ENCODE measurements at places on chromosomes 2 and 18.

GRCh38 chr2:118614841-118615271 is 232.6 kb downstream of the EN1 start:
- no peak for DNase-seq

DNA sequence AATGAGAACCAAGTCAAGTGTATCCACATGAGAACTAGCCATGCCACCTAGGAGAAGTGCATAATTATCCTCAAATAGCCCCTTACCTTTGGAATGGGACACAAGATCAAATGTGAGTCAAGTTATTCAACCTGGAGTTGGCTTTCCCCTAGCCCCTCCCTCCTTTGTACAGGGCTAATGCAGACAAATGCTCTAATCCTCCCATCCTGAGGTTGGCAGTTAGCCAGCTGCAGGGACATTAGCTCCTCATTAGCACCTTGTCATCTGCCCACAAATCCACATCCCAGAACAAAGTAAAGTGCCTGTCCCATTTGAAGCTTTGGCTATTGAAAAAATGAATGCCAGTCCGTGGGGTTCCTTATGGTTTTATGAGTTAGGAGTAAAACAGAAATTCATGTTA is 294.1 kb upstream of the FANCL start:
- DNase-seq, result no peak

DNA sequence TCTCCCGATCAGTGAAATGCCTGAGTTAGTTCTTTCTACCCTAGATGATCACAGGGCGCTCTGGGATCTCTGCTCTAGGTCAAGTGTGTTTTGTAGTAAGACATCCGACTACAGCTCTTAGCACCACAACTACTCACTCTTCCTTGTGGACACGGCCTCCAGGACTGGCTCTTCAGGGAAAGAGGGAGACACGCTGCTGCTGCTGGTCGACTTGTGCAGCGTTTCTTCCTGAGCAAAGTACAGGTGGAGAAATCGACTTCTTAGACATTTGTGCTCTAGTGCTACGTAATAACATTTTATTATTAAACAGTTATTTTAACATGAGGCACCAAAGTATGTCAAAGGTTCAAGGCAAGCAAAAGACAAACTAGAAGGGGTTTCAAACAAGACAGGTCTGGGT is 57.0 kb downstream of the PRELID3A start:
- no peak for DNase-seq

- no peak for DNase-seq
Observed at GRCh38 chr2:168560817-168561499, 104.9 kb downstream of the CERS6 start.

- no peak for DNase-seq
Observed at GRCh38 chr2:239465017-239466001, 64.5 kb upstream of the HDAC4 start.

GRCh38 chr18:13048061-13048595 is 57.0 kb downstream of the CEP192 start:
- DNase-seq, result no peak

DNA sequence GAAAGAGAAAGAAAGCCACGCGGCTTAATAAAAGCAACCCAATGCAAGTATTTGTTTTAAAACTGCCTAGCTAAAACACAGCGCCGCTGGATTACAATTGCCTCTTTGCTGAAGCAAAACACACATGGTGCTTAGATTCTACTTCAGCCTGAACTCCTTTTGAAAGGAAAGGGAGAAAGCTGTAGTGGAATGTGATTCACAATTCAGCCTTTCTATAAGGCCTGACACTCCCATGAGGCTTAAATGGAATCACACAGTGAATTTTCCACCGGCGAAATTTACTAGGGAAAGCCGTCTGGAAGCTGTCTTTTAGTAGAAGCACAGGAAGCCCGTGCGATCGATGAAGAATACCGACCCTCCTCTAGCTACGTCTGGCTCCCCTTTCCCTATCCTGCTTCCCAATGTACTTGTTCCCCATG is 348.0 kb downstream of the DLGAP1 start:
- no peak for DNase-seq

DNA sequence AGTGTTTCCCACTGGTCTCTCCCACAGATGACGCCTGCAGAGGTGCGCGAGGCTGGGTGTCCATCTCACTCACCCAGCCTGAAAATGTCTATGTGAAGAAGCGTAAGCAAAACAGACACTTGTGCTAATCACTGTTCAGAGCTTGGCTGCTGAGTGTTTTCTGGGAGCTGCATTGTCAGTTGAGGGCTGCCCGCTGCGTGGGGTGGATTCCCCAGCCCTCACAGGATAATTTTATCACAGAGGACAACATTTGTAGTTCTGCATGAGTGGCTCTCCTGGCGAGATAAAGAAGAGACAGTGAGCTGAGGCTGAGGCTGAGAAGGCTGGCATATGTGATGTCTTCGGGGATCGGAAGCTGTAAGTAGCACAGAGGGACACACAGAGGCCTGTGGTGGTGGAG is 16.2 kb upstream of the CAPN13 start:
- no peak for DNase-seq
